ENCODE measurements at places on chromosomes 16 and 17. TPM values are rescaled to one million over a fixed set of nuclear protein-coding genes. Genes with fewer than 3 reads are reported as not detected.
A peak's percentile ranks its signal among the peaks of the same experiment; 100 is the strongest.

The HSF5 gene
- 0.06 TPM for total RNA-seq

The ARL5C gene
- total RNA-seq: not detected

The TEKT1 gene
- total RNA-seq: not detected

The CAVIN1 gene
- total RNA-seq: 681 TPM

The CES2 gene
- total RNA-seq: 47.6 TPM

The GRB7 gene
- 0.29 TPM for total RNA-seq

The TEX14 gene
- 0.10 TPM for total RNA-seq

The FLII gene
- 269 TPM for total RNA-seq

The KRT17 gene
- not detected for total RNA-seq

The RABEP1 gene
- total RNA-seq: 65.7 TPM

The TMEM220 gene
- total RNA-seq: 20.8 TPM

DNA sequence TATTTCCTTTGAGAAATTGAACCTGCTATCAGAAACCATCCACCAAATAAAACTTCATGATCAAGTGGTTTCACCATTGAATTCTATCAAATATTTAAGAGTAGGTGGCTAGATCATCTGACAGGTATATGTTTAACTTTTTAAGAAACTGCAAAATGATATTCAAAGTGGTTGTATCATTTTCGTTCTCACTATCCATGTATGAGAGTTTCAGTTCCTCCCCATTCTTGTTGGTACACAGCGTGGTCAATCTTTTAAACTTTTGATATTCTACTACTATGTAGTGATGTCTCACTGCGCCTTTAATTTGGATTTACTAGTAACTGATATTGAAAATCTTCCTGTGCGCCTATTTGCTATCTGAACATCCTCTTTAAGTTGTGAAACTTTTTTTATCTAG, 163.7 kb downstream of the CYB561 start:
- DNase-seq: no peak

DNA sequence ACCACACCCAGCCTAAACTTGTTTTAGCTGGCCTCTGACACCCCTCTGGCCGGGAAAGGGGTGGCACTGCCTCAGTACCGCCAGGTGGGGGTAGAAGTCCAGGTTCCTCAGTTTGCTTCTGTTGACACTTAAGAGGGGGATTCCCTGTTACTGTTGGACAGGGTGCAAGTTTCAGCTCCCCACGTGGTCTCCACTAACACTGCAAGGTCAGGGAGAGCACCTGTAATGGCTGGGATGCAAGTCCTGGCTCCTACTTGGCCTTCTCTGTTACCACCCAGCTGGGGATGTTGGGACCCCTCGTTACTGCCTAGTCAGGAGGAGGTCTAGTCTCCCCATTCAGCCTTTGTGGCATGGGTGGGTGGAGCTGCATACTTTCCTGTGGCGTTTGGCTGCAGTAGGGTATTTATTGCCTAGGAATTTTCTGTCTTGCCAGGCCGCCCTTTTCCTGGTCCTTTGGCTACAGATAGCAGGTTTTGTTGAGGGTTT, 10.6 kb upstream of the MFAP4 start:
- peak; percentile 73 for DNase-seq

DNA sequence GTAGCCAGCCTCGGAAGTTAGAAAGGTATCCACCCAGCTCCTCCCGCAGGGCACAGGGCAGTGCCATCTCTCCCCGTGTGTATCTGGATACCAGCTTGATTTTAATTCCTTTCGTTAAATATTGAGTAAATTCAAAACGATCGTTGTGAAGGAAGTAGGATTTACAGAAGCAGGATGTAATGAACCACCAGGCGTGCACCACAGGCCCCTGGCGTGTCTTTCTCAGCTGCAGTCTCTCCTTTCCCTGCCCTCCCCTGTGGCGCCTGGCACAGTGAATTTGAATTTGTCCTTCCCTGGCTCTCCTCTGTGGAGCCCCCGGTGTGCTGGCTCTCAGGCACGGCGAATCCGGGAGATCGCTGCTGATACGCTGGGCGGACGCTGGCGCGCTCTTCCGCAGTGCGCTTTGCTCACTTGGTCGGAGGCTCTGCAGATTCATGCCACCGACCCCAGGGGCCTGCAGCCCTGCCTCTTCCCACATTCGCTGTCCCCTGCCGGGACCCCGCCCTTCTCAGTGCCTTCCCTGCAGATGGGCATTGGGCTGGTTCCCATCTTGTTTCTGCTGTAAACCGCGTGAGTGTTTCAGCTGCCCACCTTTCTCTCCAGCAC, 164.6 kb downstream of the RPTOR start:
- DNase-seq: no peak

- no peak for DNase-seq
Observed at GRCh38 chr17:56678249-56679114, 85.0 kb downstream of the NOG start.

GRCh38 chr16:62692685-62693084, 656.4 kb upstream of the CDH8 start:
- no peak for DNase-seq

- no peak for DNase-seq
Observed at GRCh38 chr17:81964081-81964849, 3.3 kb upstream of the NOTUM start.

GRCh38 chr17:56926704-56927103, 12.9 kb upstream of the TRIM25 start:
- DNase-seq: no peak

DNA sequence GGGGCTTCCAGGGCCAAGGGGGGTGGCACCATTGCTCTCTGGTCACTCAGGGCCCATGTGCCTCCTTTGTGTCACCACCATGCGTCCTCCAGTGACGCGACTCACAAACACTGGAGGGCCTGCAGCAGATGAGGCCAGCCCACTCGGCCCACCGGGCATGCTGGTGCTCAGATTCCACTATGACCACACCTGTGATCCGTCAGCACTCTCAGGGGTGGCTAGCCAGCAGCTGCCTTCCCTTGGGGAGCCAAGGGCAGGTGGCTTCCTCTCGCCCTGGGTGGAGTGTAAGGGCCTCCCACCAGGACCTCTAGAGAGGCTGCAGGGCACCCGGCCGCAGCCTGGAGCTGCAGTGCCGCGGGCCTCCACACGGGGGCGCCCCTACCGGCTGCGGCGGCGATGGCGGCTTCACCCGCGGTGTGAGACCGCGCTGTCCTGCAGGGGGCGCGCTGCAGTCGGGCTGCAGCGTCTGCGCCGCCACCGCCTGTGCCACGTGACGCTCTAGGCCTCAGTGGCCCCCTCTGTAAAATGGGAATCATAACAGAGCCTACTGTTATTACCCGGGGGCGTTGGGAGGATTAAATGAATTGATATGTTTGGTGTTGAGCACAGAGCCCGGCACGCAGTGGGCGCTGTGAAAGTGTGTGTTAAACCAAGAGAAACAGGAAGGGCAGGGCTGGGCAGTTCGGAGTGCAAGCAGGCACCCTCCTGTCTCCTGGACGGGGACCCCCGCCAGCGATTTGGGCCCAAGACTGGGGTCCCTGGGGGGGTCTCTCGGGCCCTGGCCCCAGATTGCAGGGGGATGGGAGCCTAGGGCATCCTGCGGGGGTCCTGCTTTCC, 192.4 kb upstream of the GSE1 start:
- DNase-seq: peak; percentile 94

DNA sequence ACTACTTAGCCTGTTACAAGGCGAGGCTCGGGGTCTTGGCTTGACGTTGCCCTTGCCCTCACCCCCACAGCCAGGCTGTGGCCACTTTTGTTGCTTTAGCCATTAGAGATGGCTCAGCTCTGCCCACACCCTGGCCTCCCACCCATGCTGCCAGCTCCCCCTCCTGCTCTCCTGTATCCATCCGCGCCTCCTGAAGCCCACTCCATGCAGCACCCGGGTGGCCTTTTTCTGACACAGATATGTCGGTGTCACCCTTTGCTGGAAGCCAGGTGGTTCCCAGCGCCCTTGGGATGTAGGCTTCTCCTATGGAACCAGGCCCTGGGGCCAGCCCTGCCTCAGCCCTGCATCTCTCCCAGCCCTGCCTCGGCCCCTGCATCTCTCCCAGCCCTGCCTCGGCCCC, 9.7 kb downstream of the TSC2 start:
- no peak for DNase-seq

DNA sequence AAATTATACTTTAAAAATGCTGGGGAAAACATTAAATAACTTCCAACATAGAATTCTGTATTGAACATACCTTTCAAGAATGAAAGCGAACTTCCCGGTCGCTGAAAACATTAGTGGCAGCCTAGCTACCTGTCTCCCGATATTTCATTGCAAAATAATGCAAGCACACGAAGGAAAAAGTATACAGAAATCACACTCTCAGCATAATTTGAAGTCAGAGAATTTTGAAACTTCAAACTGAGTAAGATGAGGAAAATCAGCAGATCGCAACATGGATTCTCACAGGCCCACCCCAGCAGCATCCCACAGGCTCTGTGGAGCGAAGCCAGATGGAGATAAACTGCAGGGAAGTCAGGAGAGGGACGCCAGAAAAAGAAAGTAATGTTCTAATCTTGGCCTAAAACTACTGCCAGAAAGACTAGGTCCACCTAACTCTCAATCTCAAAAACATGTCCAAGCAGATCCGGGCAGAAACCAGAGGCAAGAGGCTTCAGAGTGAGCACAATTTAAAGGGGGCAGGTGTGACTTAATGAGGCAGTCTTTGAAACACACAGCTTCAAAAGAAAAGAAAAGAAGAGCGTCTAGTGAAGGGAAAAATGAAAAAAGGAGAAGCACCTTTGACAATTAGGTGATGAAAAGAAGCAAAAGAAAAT, 4.8 kb upstream of the GOSR1 start:
- no peak for DNase-seq

DNA sequence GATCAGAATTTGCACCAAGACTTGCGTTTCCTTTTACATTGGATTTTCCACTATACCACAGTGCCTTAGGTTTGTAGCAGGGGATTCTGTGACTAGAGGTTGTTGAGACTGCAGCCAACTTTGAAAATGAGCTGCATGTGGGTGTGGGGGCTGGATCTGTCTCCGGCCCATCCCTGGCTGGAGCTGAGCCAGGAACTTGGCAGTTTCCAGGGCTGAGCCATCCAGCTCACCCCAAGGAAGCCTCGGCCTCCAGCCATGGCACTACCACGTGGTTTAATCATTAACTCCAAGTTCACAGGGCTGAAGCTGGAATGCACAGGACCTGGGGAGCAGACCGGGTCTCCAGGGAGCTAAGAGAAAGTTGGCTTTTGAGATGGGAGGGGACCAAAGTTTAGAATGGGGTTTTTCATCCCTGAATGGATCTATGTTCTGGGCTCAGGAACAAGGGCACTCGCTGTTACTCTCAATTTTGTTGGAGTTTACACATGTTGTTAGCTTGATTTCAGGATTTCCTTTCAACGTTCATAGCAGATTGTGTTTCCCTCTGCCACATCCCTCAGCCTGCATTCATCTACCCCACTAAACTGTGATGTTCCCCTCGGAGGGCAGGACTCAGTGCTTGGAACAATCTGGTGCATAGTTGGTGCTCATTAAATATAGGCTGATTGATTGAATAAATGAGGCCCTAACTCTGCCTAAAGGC, 42.3 kb upstream of the HNF1B start:
- DNase-seq: no peak

DNA sequence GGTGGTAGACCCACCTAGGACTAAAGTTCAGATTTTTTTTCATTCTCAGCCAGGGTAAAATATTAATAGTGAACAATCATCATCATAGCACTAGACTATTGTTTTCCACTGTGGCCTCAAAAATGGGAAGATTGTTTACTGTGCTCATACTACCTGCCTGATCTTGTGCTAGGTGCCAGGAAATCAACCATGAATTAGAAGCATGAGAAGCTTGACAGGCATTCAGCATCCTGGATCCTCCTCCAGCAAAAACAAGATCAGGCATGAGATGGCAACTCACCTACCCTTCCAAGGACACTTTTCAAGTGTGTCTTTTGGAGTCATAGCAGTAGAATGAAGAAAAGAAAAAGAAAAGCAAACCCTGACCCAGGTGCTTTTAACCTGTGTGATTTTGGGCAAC, 174.2 kb downstream of the CYLD start:
- no peak for DNase-seq

GRCh38 chr17:5248821-5249479, 14.3 kb upstream of the SCIMP start:
- DNase-seq: no peak

DNA sequence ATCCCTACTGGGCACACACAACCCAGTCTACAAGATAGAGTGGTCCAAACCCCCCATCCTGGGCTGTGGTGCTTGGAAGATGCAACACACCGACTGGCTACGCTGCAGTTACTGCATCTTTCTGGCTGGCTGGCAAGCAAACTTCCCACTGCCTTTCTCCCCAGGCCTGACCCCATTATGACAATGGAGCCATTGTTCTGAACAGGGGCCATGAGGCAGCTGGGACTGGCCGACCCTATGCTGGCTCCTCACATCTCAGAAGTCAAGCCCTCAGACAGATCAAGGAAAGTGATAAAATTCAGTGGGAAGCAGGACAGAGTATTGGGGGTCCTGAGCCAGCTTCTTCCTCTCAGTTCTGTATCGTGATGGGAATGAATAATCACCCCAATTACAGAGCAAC, 364.1 kb upstream of the ASIC2 start:
- no peak for DNase-seq

DNA sequence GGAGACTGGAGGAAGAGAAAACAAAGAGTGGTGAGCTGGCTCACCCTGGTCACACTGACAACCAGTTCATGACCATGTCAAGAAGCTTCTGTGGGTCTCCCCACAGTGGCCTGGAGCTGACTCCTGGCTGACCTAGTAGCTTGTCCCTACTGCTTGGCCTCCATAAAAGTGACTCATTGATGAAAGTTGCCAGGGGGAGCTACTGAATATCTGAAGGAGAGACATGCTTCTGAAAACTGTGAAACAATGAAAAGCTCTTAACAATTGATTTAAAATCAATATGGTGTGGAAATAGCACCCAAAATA, 22.0 kb downstream of the SMPD3 start:
- peak; percentile 30 for DNase-seq

- DNase-seq: no peak
Observed at GRCh38 chr17:28863953-28864352, 9.1 kb downstream of the ERAL1 start.

DNA sequence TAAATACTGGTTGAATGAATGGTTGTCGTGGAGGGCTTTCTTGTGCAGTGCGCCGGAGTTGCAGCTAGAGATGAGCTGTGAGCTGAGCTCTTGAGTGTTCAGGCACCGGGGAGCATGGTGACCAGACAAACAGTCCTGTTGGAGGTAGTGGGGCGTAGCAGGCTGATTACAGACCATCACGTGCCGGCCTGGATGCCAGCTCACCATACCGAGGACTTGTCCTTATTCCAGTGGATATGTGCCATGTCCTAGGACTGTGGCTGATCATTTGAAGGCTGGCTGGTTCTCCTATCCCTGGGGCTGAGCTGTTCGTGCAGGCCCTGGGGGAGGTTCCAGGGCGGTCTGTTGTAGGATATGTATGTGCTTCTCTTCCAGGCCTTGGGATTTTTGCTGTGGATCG, 60.0 kb downstream of the ABCC1 start:
- no peak for DNase-seq

- no peak for DNase-seq
Observed at GRCh38 chr17:42779936-42780850, at the start of gene WNK4. TSS of gene WNK4 (plus strand) at chr17:42780610. CDS start at chr17:42780699, 89 bp downstream.

- no peak for DNase-seq
Observed at GRCh38 chr16:14502932-14503741, 126.9 kb downstream of the PARN start.

- no peak for DNase-seq
Observed at GRCh38 chr16:10466861-10467260, 81.0 kb downstream of the ATF7IP2 start.

- DNase-seq: no peak
Observed at GRCh38 chr17:4407851-4408250, 25.9 kb upstream of the SPNS3 start.

GRCh38 chr17:4436846-4437245, 3.1 kb downstream of the SPNS3 start:
- no peak for DNase-seq

Measured in mesenteric fat pad (tissue), 1 donor.